Lower lobe of right lung (tissue), 2 donors: ENCODE measurements at places on chromosomes 3 and 15. TPM values are rescaled to one million over a fixed set of nuclear protein-coding genes. Genes with fewer than 3 reads are reported as not detected.

GRCh38 chr3:111269777-111270176, 198.2 kb downstream of the NECTIN3 start:
- H3K36me3 ChIP-seq, result no peaks in the 10 kb centered on the region
- H3K4me1 ChIP-seq, result no peaks in the 10 kb centered on the region
- no peak for DNase-seq
- no peaks in the 10 kb centered on the region for H3K27me3 ChIP-seq
- no peak overlapping the region for H3K27ac ChIP-seq

- H3K27ac ChIP-seq, result no peak overlapping the region
- no peak for DNase-seq
- no peaks in the 10 kb centered on the region for H3K27me3 ChIP-seq
These were observed 727.8 kb downstream of the NLGN1 start for GRCh38 chr3:174125267-174125824.

GRCh38 chr15:101295607-101296161, 636 bp upstream of the SNRPA1 start:
- DNase-seq, result no peak
- H3K27ac ChIP-seq, result peak overlapping the region; percentile 96
- peaks cover 24% of the 10 kb centered on the region for H3K4me1 ChIP-seq
- no peaks in the 10 kb centered on the region for H3K27me3 ChIP-seq
- peak overlapping the region; percentile 89 for H3K4me3 ChIP-seq

DNA sequence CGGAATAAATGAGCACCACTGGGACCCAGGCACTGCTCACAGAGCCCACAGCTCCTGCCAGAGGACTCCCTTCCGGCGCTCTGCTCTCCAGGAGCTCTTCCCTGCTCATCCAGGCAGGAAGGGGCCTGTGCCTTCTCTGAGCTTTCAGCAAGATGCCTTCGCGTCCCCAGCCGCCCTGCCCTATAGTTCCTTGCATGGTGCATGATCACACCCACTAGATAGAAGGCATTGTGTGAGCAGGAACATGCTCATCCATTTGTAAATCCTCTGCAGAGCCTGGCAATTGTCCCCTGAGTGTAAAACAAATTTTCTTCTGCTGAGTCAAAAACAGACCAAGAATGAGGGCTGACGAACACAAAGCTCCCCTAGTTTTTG, 181.6 kb downstream of the MEGF11 start:
- H3K27me3 ChIP-seq, result no peaks in the 10 kb centered on the region
- H3K4me3 ChIP-seq, result no peak overlapping the region
- no peaks in the 10 kb centered on the region for H3K4me1 ChIP-seq
- H3K36me3 ChIP-seq, result no peaks in the 10 kb centered on the region

- H3K4me3 ChIP-seq, result no peak overlapping the region
- no peak for DNase-seq
- H3K27ac ChIP-seq, result no peak overlapping the region
- peaks cover 81% of the 10 kb centered on the region for H3K36me3 ChIP-seq
These were observed 51.4 kb downstream of the OXNAD1 start for GRCh38 chr3:16316396-16316795.

DNA sequence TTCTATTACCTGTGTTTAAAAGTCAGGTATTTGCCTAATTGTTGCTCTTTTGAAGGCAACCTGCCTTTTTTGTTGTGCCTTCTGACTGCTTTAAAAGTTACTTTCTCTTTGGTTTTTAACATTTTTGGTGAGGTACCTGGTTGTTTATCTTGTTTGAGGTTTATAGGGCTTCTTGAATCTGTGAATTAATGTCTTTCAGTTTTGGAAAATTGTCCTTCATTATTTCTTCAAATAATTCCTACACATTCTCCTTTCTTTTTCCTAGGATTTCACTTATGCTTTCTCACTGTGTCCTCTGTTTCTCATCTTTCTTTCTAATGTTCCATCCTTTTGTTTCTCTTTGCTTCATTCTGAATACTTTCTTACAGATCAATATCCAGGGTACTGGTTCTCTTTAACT, 30.8 kb downstream of the HHLA2 start:
- DNase-seq, result no peak
- no peaks in the 10 kb centered on the region for H3K36me3 ChIP-seq
- no peak overlapping the region for H3K4me3 ChIP-seq

DNA sequence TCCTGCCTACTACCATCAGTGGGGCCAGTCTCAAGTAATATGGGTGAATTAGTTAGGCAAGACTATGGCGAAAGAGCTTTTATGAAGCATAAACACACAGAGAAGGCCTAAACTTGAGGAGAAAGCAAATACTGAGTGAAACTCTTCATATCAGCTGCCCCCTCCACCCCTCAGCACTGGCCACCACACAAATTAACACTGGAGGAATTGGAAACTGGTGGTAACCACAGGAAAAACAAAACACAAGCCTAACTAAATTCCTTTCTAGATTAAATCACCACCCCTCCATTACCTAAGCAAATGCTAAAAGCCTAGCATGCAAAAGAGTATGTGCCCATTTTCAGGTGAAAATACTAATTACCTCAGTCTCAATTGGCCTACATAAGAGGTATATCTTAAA, 774.7 kb upstream of the NECTIN3 start:
- peak; percentile 28 for DNase-seq
- H3K4me3 ChIP-seq, result no peak overlapping the region
- H3K4me1 ChIP-seq, result no peaks in the 10 kb centered on the region
- no peaks in the 10 kb centered on the region for H3K36me3 ChIP-seq

The AP3S2 gene
- total RNA-seq, result 36.9 TPM
